ENCODE measurements at places on chromosomes 11 and 22. TPM values are rescaled to one million over a fixed set of nuclear protein-coding genes. Genes with fewer than 3 reads are reported as not detected.

Gene PHOX2A
- not detected for polyA plus RNA-seq

GRCh38 chr22:29062286-29062821 lies 723 bp upstream of the C22orf31 start:
- DNase-seq: peak; percentile 38

GRCh38 chr11:95764267-95764898 lies 25.2 kb downstream of the FAM76B start:
- peak; percentile 37 for DNase-seq

DNA sequence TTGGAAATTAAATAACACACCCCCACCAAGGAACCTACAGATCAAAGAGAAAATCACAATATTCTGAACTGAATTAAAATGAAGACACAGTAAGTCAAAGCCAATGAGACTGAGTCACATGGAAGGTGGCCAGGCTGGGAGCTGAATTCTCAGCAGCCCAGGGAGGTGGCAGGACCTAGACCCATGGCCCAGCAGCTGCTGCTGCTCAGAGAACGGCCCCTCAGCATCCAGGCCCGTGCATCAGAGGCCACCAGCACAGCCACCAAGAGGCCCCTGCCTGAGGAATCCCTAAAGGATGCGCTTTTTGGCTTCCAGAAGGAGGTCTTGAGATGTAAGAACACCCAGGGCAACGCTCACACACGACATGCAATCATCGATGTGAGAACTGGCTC lies 35.0 kb downstream of the TBX1 start:
- no peak for DNase-seq

DNA sequence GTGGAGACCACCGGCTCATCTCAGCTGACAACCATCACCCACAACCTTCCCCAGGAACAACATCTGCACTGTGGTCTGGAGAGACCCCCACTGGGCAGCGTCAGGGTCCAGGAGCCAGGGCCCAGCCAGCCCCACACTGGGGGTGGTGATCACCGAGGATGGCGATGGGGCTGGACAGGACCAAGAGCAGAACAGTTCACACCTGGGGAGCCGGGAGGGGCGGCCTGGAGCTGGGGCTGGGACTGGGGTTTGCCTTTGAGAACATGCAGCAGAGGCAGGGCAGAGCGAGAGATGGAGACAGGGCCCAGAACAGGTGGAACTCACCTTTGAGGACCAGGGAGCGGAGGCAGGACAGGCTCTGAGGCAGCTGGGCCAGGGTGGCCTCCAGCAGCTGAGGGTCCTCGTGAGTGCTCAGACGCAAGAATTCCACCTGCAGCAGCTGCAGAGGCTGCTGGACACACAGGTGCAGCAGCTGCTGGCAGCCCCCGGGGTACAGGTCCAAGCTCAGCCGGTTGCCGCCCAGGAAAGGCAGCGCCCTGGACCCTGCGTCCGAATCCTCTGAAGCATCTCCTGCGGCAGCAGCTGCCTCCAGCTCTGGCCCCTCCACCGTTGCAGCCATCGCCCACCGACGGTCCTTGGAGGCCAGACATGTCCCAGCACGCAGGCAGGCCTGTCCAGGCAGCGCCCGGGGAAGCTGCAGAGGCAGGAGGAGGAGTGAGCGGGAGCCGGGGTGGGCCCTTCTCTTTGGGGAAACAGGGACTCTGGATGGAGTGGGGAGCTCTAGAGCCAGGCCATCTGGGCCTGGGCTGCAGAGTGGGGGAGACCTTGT lies 1.0 kb downstream of the PIDD1 start:
- peak; percentile 69 for DNase-seq

DNA sequence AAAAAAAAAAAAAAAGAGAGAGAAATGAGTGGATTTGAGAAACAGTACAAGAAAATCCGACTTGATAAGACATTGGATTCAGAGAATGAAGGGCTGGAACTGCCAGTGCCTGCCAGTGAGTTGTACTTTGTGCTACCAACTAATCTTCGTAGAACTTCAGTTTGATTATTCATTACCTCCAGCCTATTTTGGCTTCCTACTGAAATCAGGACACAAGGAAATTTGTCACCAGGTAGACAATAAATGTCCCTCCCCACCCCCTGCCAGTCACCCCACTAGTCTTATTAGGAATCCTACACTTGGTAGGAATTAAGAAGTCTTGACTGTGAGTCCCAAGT lies 21.4 kb upstream of the POLD3 start:
- no peak for DNase-seq

GRCh38 chr11:120952461-120953434 lies 71.2 kb upstream of the TBCEL start:
- peak; percentile 56 for DNase-seq

DNA sequence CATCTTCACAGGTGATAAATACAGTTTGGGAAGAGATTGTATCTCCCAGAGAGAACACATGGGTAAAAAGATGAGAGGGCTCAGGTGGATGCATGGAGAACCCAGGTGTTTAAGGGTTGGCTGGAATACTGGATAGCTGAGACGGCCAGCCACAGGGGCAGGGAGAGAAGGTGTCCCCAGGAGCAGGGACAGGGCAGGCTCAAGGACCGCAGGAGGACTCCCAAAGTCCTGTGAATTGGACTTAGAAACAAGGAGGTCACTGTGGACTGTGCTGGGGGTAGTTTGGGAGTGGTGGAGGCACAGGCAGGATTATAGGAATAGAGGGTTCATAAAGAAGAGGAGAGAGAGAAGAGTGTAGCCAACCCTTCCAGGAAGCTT lies 103.8 kb upstream of the PARVA start:
- no peak for DNase-seq

DNA sequence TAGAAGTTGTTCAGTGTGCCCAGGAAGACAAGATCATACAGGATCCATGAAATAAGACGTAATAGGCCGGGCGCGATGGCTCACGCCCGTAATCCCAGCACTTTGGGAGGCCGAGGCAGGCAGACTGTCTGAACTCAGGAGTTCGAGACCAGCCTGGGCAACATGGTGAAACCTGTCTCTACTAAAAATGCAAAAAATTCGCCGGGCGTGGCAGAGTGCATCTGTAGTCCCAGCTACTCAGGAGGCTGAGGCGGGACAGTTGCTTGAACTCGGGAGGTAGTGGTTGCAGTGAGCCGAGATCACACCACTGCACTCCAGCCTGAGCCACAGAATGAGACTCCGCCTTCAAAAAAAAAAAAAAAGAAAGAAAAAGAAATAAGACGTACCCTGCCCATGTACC lies 56.7 kb downstream of the APOL3 start:
- no peak for DNase-seq

- DNase-seq: no peak
Measured at GRCh38 chr11:75161506-75162095, 10.7 kb downstream of the SLCO2B1 start.

- DNase-seq: no peak
Measured at GRCh38 chr22:37219533-37219932, 7.3 kb upstream of the SSTR3 start.

DNA sequence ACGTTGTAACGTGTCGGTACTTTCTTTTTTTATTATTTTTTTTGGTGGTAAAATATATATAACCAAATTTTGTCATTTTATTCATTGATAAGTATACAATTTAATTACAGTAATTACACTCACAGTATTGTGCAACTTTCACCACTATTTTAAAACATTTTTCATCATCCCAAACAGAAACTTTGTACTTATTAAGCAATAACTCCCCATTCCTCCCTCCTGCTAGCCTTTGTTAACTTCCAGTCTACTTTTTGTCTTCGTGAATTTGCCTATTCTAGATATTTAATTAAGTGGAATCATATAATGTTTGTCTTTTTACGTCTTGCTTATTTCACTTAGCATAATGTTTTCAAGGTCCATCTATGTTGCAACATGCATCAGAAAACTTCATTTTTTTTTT lies 58.5 kb downstream of the STIM1 start:
- no peak for DNase-seq

- DNase-seq: peak; percentile 2
Measured at GRCh38 chr11:108069947-108070346, 51.4 kb upstream of the ACAT1 start.

DNA sequence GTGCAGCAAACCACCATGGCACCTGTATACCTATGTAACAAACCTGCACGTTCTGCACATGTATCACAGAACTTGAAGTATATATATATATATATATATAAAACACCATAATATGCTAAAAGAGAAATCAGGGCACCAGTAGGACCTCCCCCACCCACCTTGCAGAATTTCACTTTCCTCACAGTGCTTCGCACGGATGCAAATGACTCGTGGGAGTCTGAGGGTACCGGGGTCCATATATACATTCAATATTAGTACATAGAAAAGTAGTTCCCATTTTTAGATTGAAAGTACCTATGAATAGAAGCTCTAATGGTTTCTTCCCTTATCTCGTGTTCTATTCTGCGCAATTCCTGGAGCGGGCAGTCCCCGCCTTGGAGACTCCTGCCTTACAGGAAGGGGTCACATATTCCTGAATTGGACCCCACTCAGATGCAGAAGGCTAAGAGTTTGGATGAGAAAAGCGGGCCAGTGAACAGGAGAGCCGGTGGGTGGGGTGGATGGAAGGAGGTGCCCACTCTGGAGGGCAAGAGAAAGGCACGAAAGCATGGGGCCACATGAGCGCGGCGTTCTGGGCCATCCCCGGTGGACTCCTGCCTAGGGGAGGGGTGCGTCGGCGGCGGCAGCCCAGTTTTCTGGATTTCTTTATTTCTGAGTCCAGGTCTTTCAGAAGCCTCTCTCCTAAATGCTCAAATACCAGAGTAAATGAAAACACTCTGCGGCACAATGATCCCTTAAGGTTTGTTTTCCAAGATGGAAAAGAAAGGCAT lies 136.3 kb downstream of the ETS1 start:
- DNase-seq: no peak

DNA sequence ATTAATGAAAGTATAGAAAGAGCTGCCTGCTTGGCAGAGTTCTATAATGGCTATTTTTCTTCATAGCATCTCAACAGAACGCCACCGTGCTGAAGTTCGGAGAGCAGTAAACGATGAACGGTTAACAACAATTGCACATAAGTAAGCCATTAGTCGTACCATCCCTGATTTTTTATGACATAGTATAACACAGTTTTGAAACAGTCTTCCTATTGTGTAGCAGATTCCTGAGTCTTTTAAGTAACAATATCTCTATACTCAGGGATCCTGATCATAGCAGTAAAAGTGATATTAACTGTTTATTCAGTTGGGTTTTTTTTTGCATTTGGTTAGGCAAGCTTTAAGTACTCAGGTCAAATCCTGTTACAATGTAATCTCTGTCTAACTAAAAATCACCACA lies 8.4 kb downstream of the EMSY start:
- no peak for DNase-seq

- DNase-seq: no peak
Measured at GRCh38 chr11:3658252-3658651, 12.9 kb downstream of the CHRNA10 start.

GRCh38 chr11:61946894-61947293 lies 3.3 kb upstream of the BEST1 start:
- no peak for DNase-seq
